Neural crest cell (in vitro differentiated cells): ENCODE measurements at places on chromosomes 13 and 19. TPM values are rescaled to one million over a fixed set of nuclear protein-coding genes. Genes with fewer than 3 reads are reported as not detected.

The POU4F1 gene
- 0.19 and 0.41 TPM in 2 replicates for total RNA-seq

The CNFN gene
- total RNA-seq: 2.2 and 3.6 TPM in 2 replicates

The WDR62 gene
- total RNA-seq: 34.2 and 35.3 TPM in 2 replicates

The TLE6 gene
- total RNA-seq: 0.44 TPM in 1 of 2 replicates, not detected in the other

DNA sequence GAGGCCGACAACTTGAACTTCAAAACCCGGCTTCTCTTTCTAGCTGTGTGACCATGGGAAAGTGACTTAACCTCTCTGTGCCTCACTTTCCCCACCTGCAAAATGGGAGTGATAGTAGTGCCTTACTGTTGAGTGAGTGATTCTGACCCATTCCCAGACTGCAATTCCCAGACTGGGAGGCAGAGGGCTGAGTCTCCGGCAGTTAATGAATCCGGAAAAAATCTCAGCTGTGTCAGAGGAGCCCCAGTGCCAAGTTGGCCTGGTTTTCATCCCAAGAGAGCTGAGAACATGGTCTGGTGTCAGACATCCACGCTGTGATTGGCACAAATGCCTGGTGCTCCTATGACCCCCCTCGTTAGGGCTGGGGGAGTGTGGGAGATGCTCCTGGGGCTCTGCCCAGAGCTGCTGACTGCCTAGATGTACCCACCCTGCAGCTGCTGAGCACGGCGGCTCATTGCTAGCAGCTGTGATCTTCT lies 50.0 kb downstream of the PIN1 start:
- H3K27me3 ChIP-seq: peaks cover 9% of the 10 kb centered on the region
- no peak overlapping the region for H3K4me3 ChIP-seq
- peaks cover 12% of the 10 kb centered on the region for H3K4me1 ChIP-seq
- no peaks in the 10 kb centered on the region for H3K36me3 ChIP-seq

- DNase-seq: no peak
- H3K4me1 ChIP-seq: no peaks in the 10 kb centered on the region
- H3K27ac ChIP-seq: no peak overlapping the region
- no peaks in the 10 kb centered on the region for H3K36me3 ChIP-seq
Measured at GRCh38 chr13:105906746-105907145, 628.7 kb downstream of the EFNB2 start.

GRCh38 chr13:111929036-111929616 lies 137.8 kb upstream of the SOX1 start:
- H3K27me3 ChIP-seq: no peaks in the 10 kb centered on the region
- no peak overlapping the region for H3K4me3 ChIP-seq
- peaks cover 9% of the 10 kb centered on the region for H3K4me1 ChIP-seq
- peaks cover 4% of the 10 kb centered on the region for H3K36me3 ChIP-seq
- peak overlapping the region; percentile 78 for H3K27ac ChIP-seq

- peak overlapping the region; percentile 96 for H3K4me3 ChIP-seq
- peak overlapping the region; percentile 30 for H3K27ac ChIP-seq
- no peaks in the 10 kb centered on the region for H3K27me3 ChIP-seq
Measured at GRCh38 chr19:42279155-42279901, 10.3 kb downstream of the CIC start.

- H3K4me1 ChIP-seq: no peaks in the 10 kb centered on the region
- H3K4me3 ChIP-seq: no peak within 1 kb of the TSS
- no peak for DNase-seq
- H3K27ac ChIP-seq: no peak within 1 kb of the TSS
- H3K27me3 ChIP-seq: peaks cover 34% of the 10 kb centered on the region
Measured at GRCh38 chr19:41114132-41114531, at the start of gene CYP2F1. Gene CYP2F1 (plus strand): TSS chr19:41114432. CDS start chr19:41116189, 1,757 bp downstream.

GRCh38 chr13:54373211-54373610 lies 1344.6 kb downstream of the OLFM4 start:
- no peaks in the 10 kb centered on the region for H3K27me3 ChIP-seq
- peaks cover 3% of the 10 kb centered on the region for H3K4me1 ChIP-seq
- DNase-seq: no peak
- no peak overlapping the region for H3K4me3 ChIP-seq
- H3K36me3 ChIP-seq: no peaks in the 10 kb centered on the region
- no peak overlapping the region for H3K27ac ChIP-seq

DNA sequence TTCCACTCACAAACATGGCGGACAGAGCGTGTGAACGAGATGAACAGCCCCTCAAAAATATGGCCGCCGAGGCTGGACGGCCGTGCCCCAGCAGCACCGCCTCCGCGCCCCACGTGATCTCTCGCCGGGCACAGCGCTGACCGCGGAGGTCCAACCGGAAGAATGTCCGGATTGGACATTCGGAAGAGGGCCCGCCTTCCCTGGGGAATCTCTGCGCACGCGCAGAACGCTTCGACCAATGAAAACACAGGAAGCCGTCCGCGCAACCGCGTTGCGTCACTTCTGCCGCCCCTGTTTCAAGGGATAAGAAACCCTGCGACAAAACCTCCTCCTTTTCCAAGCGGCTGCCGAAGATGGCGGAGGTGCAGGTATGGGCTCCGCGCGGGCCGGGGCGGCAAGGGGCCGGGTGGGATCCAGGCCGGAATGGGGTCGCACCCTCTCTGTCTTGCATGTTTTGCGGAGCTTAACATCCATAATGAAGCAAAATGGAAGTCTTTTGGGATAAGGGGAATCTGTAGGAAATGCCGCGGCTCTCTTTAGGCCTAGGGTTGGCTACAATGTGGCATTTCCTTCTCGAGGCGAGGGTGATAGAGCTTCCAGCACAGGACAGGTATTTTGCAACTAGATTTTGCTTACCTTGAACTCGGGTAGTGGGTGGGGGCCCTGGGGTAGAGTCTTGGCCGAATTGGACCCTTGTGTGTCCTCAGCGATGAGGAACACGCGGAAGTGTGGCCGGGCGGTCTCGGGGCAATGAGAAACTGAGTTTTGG lies at the start of gene RPL13A:
TSS of gene RPL13A (plus strand) at position 332 of the 769 bp plus-strand sequence. CDS start at position 354, 22 bp downstream.
- H3K36me3 ChIP-seq: peaks cover 42% of the 10 kb centered on the region
- H3K4me3 ChIP-seq: peak within 1 kb of the TSS; percentile 98
- H3K27me3 ChIP-seq: peaks cover 14% of the 10 kb centered on the region
- peak; percentile 100 for DNase-seq
- peak within 1 kb of the TSS; percentile 98 for H3K27ac ChIP-seq
- H3K4me1 ChIP-seq: peaks cover 33% of the 10 kb centered on the region

- H3K27me3 ChIP-seq: no peaks in the 10 kb centered on the region
- H3K4me3 ChIP-seq: no peak overlapping the region
- no peak overlapping the region for H3K27ac ChIP-seq
- H3K4me1 ChIP-seq: no peaks in the 10 kb centered on the region
Measured at GRCh38 chr13:75864718-75865117, 228.6 kb downstream of the LMO7 start.

- H3K4me3 ChIP-seq: no peak overlapping the region
- H3K27me3 ChIP-seq: no peaks in the 10 kb centered on the region
- peaks cover 3% of the 10 kb centered on the region for H3K36me3 ChIP-seq
- no peak for DNase-seq
- H3K27ac ChIP-seq: no peak overlapping the region
Measured at GRCh38 chr13:105990256-105990958, 545.1 kb downstream of the EFNB2 start.

GRCh38 chr19:47663435-47663910 lies 49.7 kb upstream of the EHD2 start:
- DNase-seq: no peak
- H3K27ac ChIP-seq: no peak overlapping the region
- H3K36me3 ChIP-seq: peaks cover 2% of the 10 kb centered on the region

DNA sequence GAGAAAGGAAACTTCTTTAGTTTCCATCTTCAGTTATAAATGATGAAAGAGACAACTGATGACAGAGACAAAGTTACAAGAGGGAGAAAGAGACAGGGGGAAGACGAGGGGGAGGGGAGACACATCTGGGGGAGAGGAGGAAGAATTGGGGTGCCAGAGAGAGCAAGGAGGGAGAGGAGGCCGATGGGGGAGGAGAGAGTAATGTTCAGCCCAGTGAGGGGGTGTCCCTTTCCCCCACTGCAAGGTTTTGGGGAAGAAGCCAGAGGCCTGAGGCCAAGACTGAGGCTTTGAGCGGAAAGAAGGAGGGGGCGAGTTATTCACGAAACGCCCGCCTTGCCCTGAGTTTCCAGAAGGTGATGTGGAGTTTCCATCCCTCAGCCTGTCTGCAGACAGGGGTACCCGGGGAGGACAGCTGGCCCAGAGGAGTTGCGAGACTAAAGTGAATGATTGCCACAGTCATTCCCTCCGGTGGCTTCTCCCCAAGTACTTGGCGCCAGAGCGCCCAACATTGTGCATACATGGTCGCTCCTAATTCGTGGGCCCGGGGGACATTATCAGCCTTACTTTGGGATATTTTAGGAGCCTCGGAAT lies 558 bp upstream of the PPAN start:
- peak overlapping the region; percentile 91 for H3K4me3 ChIP-seq
- H3K36me3 ChIP-seq: peaks cover 9% of the 10 kb centered on the region
- no peaks in the 10 kb centered on the region for H3K27me3 ChIP-seq
- no peak for DNase-seq

GRCh38 chr13:111040830-111041229 lies 74.3 kb upstream of the ARHGEF7 start:
- DNase-seq: no peak
- H3K27ac ChIP-seq: no peak overlapping the region
- peaks cover 3% of the 10 kb centered on the region for H3K36me3 ChIP-seq
- H3K27me3 ChIP-seq: peaks cover 24% of the 10 kb centered on the region
- peaks cover 4% of the 10 kb centered on the region for H3K4me1 ChIP-seq

GRCh38 chr13:23385931-23386330 lies 47.6 kb downstream of the SACS start:
- no peak for DNase-seq
- H3K4me1 ChIP-seq: peaks cover 20% of the 10 kb centered on the region
- no peaks in the 10 kb centered on the region for H3K27me3 ChIP-seq

DNA sequence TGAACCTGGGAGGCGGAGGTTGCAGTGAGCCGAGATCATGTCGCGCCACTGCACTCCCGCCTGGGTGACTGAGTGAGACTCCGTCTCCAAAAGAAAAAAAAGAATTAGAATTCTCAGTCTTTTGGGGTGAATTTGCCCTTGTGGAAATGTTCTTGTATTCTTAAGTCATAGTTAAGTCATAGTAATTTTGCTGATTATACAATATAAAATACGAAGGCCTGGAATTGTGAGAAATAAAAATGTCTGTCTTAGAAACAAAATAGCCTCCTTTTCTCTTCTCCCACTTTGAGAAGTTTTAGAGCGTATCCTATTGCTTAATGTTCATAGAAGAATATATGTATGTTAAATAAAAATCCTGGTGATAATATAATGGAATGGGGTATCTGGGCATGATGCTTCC lies 18.1 kb downstream of the SUGT1 start:
- H3K36me3 ChIP-seq: peaks cover 10% of the 10 kb centered on the region
- H3K27ac ChIP-seq: no peak overlapping the region

DNA sequence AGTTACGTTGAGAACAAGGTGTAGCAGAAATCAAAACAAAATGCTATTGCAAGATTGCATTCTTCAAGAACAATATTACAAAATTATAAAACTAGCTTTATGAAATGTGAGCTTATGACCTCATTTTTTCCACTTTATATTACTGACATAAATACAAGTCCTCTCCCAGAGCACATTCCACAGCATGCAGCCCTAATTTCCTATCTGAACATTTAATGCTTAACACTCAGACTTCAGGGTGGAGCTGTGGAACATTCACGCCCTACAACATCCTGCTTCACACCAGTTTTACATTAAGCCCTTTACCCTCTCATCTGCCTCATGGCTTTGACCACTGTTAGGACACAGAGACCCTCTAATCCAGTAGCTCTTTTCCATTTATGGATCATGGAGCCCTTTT lies 65.5 kb downstream of the EPSTI1 start:
- no peak for DNase-seq
- no peak overlapping the region for H3K4me3 ChIP-seq
- H3K27me3 ChIP-seq: no peaks in the 10 kb centered on the region
- H3K4me1 ChIP-seq: no peaks in the 10 kb centered on the region
- H3K36me3 ChIP-seq: no peaks in the 10 kb centered on the region
- no peak overlapping the region for H3K27ac ChIP-seq

DNA sequence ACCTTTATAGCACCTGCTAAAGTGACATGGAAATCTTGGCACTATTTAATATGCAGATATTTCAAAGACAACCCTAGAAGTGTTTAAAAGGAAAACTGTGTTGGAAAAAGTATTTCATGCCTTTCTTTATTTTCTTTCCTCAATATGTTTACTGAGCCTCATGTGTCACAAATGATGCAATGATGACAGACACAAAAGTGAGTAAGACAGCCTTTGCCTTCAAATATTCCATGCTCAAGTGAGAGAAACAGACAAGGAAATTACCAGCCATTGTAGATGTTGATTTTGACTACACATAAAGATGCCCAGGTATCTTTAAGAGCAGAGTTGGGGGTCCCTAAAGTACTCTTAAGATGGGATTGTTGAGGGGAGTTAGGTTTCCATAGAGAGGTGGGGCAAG lies 48.0 kb upstream of the TPP2 start:
- no peak overlapping the region for H3K27ac ChIP-seq
- no peaks in the 10 kb centered on the region for H3K4me1 ChIP-seq
- DNase-seq: no peak
- H3K27me3 ChIP-seq: peaks cover 21% of the 10 kb centered on the region

GRCh38 chr19:52331757-52332156 lies 4.3 kb upstream of the ZNF610 start:
- H3K27me3 ChIP-seq: peaks cover 3% of the 10 kb centered on the region
- no peak for DNase-seq
- H3K27ac ChIP-seq: no peak overlapping the region
- H3K4me3 ChIP-seq: peak overlapping the region; percentile 47
- peaks cover 7% of the 10 kb centered on the region for H3K4me1 ChIP-seq

- no peaks in the 10 kb centered on the region for H3K36me3 ChIP-seq
- no peaks in the 10 kb centered on the region for H3K27me3 ChIP-seq
- no peak for DNase-seq
- H3K4me1 ChIP-seq: no peaks in the 10 kb centered on the region
- no peak overlapping the region for H3K4me3 ChIP-seq
- H3K27ac ChIP-seq: no peak overlapping the region
Measured at GRCh38 chr13:86403181-86403580, 604.0 kb upstream of the SLITRK6 start.

GRCh38 chr13:41782086-41782485 lies 178.8 kb downstream of the VWA8 start:
- no peaks in the 10 kb centered on the region for H3K27me3 ChIP-seq
- peaks cover 3% of the 10 kb centered on the region for H3K36me3 ChIP-seq
- peak overlapping the region; percentile 81 for H3K27ac ChIP-seq
- peak overlapping the region; percentile 13 for H3K4me3 ChIP-seq

DNA sequence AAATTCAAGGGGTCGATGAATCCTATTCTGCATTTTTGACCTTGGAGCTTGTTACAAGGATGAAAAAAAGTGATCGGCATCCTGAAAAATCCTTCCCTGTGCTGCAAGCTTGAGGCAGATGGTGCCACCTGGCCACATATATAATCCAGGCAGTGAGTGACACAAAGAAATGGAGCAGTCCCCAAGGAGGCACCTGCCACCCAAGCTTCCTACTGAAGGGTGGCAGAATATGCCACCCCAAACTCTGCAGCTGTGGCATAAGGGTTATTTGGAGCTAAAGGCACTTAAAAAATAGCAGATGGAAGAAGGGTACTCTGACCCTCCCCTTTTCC lies 15.4 kb downstream of the TMEM272 start:
- no peak for DNase-seq
- no peak overlapping the region for H3K4me3 ChIP-seq
